ENCODE measurements at places on chromosomes 13 and 19. TPM values are rescaled to one million over a fixed set of nuclear protein-coding genes. Genes with fewer than 3 reads are reported as not detected.

DNA sequence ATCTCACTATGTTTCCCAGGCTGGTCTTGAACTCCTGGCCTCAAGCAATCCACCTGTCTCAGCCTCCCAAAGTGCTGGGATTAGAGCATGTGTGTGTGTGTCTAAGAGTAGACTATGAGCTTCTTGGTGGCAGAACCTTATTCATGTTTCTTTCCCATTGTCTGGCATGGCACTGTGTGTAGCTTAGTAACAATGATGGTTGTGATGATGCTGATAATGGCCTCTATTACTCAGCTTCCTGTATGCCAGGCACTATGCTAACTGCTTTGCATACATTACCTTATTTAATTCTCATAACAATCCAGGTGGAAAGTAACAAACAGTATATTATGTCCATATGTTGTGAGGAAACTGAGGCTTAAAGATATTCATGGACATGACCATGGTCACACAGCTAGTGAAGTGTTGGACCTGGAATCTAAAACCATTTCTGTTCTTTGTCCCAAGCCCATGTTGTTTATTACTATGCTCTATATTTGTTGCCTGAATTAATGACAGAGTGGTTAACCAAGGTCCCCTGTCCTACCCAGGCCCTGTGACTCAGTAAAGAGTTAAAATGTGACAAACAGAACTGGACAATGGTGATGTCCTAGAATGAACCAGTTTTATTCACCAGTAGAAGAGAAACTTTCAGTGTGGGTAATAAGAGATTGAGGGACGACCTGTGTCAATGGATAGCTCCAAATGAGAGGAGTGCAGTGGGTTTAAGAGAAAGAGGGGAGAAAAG, 109.6 kb downstream of the KLF5 start:
- no peaks in the 10 kb centered on the region for H3K36me3 ChIP-seq
- no peaks in the 10 kb centered on the region for H3K27me3 ChIP-seq
- H3K27ac ChIP-seq: peak overlapping the region; percentile 91

GRIK5 gene
- 0.12 TPM for total RNA-seq

DNA sequence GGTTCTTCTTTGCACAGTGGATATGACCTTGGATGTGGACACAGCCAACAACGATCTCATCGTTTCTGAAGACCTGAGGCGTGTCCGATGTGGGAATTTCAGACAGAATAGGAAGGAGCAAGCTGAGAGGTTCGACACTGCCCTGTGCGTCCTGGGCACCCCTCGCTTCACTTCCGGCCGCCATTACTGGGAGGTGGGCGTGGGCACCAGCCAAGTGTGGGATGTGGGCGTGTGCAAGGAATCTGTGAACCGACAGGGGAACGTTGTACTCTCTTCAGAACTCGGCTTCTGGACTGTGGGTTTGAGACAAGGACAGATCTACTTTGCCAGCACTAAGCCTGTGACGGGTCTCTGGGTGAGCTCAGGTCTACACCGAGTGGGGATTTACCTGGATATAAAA, 9.4 kb downstream of the RFPL4AL1 start:
- no peaks in the 10 kb centered on the region for H3K4me1 ChIP-seq
- no peak overlapping the region for H3K27ac ChIP-seq
- no peaks in the 10 kb centered on the region for H3K36me3 ChIP-seq
- H3K27me3 ChIP-seq: no peaks in the 10 kb centered on the region
- H3K4me3 ChIP-seq: no peak overlapping the region

ATP1A3 gene
- total RNA-seq: 0.26 TPM

ZNF579 gene
- total RNA-seq: 24.3 TPM

SYNGR4 gene
- not detected for total RNA-seq

ZNF506 gene
- total RNA-seq: 0.76 TPM

DNA sequence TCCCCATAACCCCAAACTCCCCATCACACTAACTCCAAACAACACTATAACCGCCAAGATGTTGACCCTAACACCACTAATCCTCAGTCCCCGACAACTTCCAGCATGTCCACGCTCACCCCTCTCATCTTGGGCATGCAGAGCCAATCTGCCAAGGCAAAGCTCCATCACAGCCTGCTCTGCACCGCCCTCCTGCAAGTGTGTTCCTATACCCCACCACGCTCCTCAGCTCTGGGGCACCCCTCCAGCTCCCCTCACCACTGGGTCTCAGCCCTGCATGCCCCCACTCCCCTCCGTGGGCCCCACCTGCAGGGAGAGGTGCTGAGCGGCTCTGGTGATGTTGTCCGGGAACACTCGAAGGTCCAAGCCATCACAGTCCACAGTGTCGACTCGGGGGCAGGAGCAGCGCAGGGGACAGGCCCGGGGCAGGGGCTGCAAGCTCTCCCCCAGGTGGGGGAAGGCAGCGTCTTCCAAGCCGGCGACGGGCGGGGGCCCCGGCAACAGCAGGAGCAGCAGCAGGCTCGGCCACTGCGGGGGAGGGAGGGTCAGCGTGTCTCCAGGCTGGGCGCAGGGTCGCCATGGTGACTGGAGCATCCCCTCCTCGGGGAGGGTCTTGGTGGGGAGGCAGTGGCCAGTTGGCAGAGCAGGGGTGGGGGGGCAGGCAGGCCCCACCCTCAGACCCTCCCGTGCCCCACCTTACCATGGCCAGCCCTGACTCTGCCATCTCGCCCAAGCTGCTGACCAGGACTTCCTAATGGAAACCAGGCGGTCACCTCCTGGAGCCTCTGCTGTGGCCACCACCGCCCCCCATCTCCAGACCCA, 527 bp downstream of the PODNL1 start:
- H3K4me1 ChIP-seq: peaks cover 11% of the 10 kb centered on the region
- DNase-seq: no peak
- H3K27ac ChIP-seq: peak overlapping the region; percentile 56

DNA sequence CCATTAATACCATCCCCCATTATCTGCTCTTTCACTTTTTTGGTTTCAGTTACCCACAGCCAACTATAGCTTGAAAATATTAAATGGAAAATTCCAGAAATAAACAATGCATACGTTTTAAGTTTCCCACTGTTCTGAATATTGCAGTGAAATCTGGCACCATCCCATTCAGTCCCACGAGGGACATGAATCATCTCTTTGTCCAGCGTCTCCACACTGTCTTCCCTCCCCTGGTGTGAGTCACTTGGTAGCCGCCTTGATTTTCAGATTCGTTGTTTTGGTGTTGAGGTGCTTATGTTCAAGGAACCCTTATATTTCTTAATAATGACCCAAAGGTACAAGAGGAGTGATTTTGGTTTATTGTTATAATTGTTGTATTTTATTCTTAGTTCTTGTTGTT, 246.1 kb downstream of the DCT start:
- H3K4me1 ChIP-seq: peaks cover 49% of the 10 kb centered on the region
- H3K4me3 ChIP-seq: peak overlapping the region; percentile 71
- peak overlapping the region; percentile 49 for H3K27ac ChIP-seq
- DNase-seq: peak; percentile 80
- peaks cover 11% of the 10 kb centered on the region for H3K36me3 ChIP-seq
- H3K27me3 ChIP-seq: no peaks in the 10 kb centered on the region

- peaks cover 6% of the 10 kb centered on the region for H3K4me1 ChIP-seq
- no peak for DNase-seq
- H3K27me3 ChIP-seq: no peaks in the 10 kb centered on the region
- no peak overlapping the region for H3K4me3 ChIP-seq
- no peak overlapping the region for H3K27ac ChIP-seq
Measured at GRCh38 chr13:45356966-45357672, 16.1 kb upstream of the TPT1 start.

ZNF155 gene
- total RNA-seq: 6.7 TPM

DNA sequence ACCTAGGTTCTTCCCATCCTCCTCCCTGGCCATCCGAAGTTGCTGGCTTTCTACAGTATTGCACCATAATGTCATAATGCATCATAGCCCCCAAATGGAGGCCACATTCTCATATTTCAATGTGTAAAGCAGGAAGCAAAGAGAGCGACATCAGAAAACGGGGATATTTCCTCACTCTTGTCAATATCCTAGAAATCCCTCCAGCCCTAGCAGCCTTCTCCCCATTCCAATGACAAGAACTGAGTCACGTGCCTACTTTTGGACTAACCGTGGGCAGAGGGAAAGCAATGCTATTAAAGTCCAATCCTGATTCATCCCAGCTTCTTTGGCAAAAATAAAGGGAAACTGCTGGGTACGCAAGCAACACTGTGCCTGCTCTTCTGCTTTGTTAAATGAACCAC, 4.3 kb upstream of the RAP2A start:
- H3K27me3 ChIP-seq: peaks cover 4% of the 10 kb centered on the region
- H3K4me3 ChIP-seq: peak overlapping the region; percentile 79
- no peaks in the 10 kb centered on the region for H3K36me3 ChIP-seq
- peak; percentile 15 for DNase-seq

DNA sequence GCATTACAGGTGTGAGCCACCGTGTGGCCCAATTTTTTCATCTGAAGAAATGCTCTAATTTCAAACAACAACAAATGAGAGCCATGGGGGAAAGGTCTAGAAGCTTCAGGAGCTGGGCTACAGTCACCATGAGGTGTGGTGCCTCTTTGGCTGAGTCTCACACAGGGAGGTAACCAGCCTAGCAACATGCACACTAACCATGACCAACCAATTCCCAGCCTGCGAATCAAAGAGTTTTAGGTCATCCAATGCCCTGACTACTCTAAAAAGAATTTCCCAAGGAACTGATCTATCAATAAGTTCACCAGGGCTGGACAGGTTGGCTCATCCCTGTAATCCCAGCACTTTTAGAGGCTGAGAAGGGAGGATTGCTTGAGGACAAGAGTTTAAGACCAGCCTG, 29.9 kb downstream of the PBX4 start:
- H3K4me1 ChIP-seq: peaks cover 35% of the 10 kb centered on the region
- peak overlapping the region; percentile 7 for H3K27ac ChIP-seq
- H3K4me3 ChIP-seq: no peak overlapping the region
- peaks cover 3% of the 10 kb centered on the region for H3K27me3 ChIP-seq
- no peaks in the 10 kb centered on the region for H3K36me3 ChIP-seq

- no peak overlapping the region for H3K27ac ChIP-seq
- no peak overlapping the region for H3K4me3 ChIP-seq
Measured at GRCh38 chr19:5407356-5407755, 47.9 kb upstream of the ZNRF4 start.

OR7A5 gene
- total RNA-seq: not detected

- no peak overlapping the region for H3K4me3 ChIP-seq
- no peaks in the 10 kb centered on the region for H3K4me1 ChIP-seq
- DNase-seq: no peak
Measured at GRCh38 chr19:31718898-31719297, 369.7 kb upstream of the TSHZ3 start.

GRCh38 chr13:67146523-67147130, 83.5 kb downstream of the PCDH9 start:
- no peak overlapping the region for H3K4me3 ChIP-seq
- no peak for DNase-seq
- H3K27ac ChIP-seq: peak overlapping the region; percentile 89
- no peaks in the 10 kb centered on the region for H3K27me3 ChIP-seq
- H3K36me3 ChIP-seq: no peaks in the 10 kb centered on the region

- peak overlapping the region; percentile 57 for H3K4me3 ChIP-seq
- H3K27me3 ChIP-seq: no peaks in the 10 kb centered on the region
- DNase-seq: peak; percentile 85
Measured at GRCh38 chr13:47334173-47334572, 437.3 kb upstream of the HTR2A start.

FGF22 gene
- total RNA-seq: 0.13 TPM

DNA sequence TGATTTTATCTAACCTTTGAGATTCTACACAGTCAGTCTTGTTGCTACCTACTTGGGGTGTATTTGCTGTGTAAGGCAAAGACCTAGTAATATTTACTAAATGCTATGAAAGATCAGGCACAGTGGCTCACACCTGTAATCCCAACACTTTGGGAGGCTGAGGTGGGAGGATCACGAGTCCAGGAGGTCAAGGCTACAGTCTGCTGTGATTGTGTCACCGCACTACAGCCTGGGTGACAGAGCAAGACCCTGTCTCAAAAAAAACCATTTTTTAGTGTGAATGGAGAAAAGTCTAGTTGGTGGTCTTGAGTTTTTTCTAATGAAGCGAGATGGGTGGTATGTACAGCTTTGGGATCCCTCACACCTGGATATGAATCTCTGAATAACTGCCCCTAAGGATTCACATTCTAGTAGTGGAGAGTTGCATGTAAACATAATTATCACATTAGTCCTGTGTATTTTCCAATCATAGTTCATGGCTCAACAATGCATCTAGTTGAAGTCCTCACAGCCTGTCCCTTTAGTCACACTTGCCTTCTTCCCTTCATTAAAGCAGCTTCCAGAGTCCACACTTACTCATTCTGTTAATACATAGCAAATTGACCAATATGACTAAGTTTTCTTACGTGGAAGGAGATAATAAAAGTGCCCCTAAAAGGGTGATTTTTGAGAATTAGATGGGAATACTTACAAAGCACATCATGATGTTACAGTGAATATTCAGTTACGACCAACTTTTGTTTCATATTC, 7.5 kb downstream of the RPL21 start:
- H3K27me3 ChIP-seq: peaks cover 4% of the 10 kb centered on the region
- DNase-seq: no peak
- peaks cover 43% of the 10 kb centered on the region for H3K36me3 ChIP-seq
- H3K4me1 ChIP-seq: peaks cover 74% of the 10 kb centered on the region
- peak overlapping the region; percentile 62 for H3K27ac ChIP-seq

MYBPC2 gene
- total RNA-seq: not detected

URAD gene
- total RNA-seq: not detected

- no peak overlapping the region for H3K27ac ChIP-seq
- no peaks in the 10 kb centered on the region for H3K4me1 ChIP-seq
- H3K4me3 ChIP-seq: no peak overlapping the region
- no peaks in the 10 kb centered on the region for H3K27me3 ChIP-seq
Measured at GRCh38 chr13:76216729-76217128, 580.6 kb downstream of the LMO7 start.

SULT2A1 gene
- not detected for total RNA-seq

VPS36 gene
- total RNA-seq: 19.9 TPM

DNA sequence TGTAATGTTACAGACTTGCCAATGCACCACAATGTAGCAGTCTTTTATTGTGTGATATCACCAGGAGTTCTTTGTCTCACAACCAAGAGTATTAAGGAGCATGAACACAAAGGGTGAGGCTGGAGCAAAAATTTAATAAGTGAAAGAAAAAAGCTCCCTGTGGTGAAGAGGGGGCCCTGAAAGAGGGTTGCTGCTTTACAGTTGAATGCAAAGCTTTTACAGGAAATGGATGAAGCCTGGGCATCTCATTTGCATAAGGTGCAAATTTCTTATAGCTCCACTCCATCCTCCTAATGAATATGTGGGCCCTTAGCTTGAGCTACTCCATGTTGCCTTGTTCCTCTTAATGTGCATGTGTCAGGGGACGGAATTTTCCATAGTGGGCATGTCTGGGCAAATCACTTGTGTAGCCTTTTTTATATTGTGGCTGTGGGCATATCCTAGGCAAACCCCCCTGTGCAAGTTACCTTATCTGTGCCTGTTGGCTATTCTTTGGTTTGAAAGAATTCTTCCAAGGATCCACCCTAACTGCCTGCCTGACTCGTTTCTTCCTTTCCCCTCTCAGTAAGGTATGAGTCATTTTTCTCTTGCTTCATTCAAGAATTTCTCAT, 45.3 kb upstream of the TRPC4 start:
- peaks cover 38% of the 10 kb centered on the region for H3K4me1 ChIP-seq
- H3K27ac ChIP-seq: no peak overlapping the region

SGTA gene
- total RNA-seq: 63.1 TPM

DNA sequence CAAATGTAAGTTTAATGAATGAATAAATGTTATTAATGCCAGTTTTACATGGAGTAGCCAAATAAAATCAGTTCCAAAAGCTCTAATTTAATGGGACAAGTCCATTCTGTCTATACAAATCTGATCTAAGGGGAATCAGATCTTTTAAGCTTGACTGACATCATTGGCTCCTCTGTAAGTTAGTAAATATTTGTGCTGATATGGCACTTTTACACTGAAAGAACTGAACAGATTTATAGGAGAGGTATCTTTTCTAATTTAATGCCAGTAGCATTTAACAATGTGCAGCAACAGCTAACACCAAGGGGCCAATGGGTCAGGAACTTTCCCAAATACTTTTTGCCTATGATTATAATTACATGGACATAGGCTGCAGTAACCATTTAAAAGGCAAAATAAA, 832.3 kb downstream of the PCDH17 start:
- H3K36me3 ChIP-seq: no peaks in the 10 kb centered on the region
- H3K4me1 ChIP-seq: no peaks in the 10 kb centered on the region
- no peaks in the 10 kb centered on the region for H3K27me3 ChIP-seq
- H3K4me3 ChIP-seq: no peak overlapping the region
- no peak overlapping the region for H3K27ac ChIP-seq
- no peak for DNase-seq

Data from HFFc6 (cell line).